K562 (cell line): ENCODE measurements at places on chromosomes 1 and 21. TPM values are rescaled to one million over a fixed set of nuclear protein-coding genes. Genes with fewer than 3 reads are reported as not detected.

The IGSF9 gene
- total RNA-seq = 0.29 and 0.34 TPM in 2 replicates

The TMEM9 gene
- total RNA-seq = 72.4 and 80.7 TPM in 2 replicates

The KIRREL1 gene
- 0.18 and 0.22 TPM in 2 replicates for total RNA-seq

DNA sequence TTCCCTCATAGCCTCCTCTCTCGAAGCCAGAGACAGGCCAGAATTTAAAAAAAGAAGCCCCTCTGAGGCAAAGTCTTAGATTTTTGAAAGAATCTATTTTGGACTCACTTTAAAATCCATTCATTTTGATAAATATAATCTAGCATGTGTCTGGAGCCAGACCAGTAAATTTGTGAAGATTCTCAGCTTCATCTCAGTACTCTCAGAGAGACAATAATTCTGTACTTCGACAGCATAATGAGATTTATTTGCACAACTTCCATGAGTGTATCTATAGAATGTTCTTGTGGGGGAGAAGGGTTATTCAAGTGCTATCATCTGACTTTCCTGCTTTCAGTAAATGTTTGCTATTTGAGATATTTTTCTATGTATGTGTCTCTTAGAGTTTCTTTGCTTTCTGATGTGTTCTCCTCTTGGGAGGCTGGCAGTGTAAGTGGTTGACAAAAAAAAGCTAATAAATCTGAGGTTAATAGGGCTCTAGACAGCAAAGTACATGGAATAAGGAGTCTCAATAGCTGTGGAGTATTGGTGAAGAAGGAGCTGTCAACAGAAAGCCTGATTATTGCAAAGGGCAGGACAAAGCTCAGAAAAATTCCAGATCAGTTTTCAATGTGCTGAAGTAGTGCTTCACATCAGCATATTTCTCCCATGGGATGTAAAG lies 223.0 kb downstream of the PTBP2 start:
- DNase-seq = no peak
- H3K27ac ChIP-seq = no peak overlapping the region
- H3K4me1 ChIP-seq = no peaks in the 10 kb centered on the region
- H3K36me3 ChIP-seq = no peaks in the 10 kb centered on the region
- no peaks in the 10 kb centered on the region for H3K27me3 ChIP-seq
- no peak overlapping the region for H3K4me3 ChIP-seq

GRCh38 chr1:115115521-115116161 lies 26.3 kb upstream of the TSPAN2 start:
- peaks cover 27% of the 10 kb centered on the region for H3K27me3 ChIP-seq
- no peaks in the 10 kb centered on the region for H3K36me3 ChIP-seq
- H3K4me3 ChIP-seq = no peak overlapping the region
- H3K27ac ChIP-seq = no peak overlapping the region

- no peaks in the 10 kb centered on the region for H3K36me3 ChIP-seq
- no peak overlapping the region for H3K4me3 ChIP-seq
- no peaks in the 10 kb centered on the region for H3K4me1 ChIP-seq
- H3K27ac ChIP-seq = no peak overlapping the region
- no peaks in the 10 kb centered on the region for H3K27me3 ChIP-seq
These were observed 501.4 kb upstream of the USP24 start for GRCh38 chr1:55716610-55717009.

DNA sequence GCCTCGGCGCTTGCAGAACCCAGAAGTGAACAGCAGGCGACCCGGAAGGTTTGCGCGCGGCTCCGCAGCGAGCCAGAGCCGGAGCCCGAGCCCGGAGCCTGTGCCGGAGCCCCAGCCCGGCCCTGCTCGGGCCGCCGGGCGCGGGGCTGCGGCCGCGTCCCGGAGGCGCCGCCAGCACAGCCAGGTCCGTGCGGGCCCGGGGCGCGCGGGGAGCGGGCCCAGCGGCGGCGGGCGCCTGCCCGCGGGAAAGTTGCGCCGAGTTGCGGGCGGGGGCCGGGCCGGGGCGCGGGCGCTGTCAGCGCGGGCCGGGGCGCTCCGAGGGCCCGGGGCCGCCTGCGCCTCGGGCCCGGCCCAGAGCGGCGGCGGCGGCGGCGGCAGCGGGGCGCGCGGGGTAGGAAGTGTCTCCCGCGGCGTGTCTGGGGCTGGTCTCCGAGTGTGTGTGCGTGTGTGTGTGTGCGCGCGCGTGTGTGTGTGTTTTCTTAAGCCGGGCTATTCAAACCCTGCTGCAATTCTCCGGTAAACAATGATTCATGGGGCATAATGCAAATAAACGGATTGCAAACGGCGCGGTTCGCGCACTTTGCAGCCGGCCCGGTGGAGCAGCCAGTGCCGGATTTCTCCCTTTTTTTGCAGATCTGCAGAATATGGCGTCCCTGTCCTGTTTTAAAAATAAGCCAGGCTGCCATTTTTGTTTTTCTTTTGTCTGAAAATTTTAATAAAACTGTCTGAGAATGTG lies at the start of gene ZNF362:
Gene ZNF362 (plus strand): TSS at position 22 of the 736 bp plus-strand sequence. CDS start 14,083 bp downstream, outside the sequence.
- H3K4me1 ChIP-seq = no peaks in the 10 kb centered on the region
- H3K27me3 ChIP-seq = peaks cover 52% of the 10 kb centered on the region
- peak within 1 kb of the TSS; percentile 40 for H3K4me3 ChIP-seq
- peak; percentile 31 for DNase-seq
- no peak within 1 kb of the TSS for H3K27ac ChIP-seq

DNA sequence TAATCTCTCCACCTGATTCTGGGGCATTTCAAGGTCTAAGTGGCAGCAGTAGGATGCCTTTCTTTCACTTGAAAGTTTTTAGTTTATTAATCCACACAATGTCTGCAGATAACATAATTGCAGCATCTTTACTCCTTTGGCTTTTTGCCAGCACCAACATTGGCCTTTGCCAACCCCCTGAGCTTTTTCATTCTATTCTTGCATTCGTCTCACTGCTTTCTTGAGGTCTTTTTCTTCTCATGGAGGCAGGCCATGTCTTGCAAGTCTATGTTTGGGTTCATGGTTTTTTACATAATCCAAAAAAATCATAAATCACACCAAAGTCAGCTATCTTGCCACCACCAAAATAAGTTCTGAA lies 30.4 kb upstream of the COG2 start:
- no peak for DNase-seq
- H3K4me1 ChIP-seq = no peaks in the 10 kb centered on the region
- no peak overlapping the region for H3K4me3 ChIP-seq
- H3K27ac ChIP-seq = no peak overlapping the region
- H3K36me3 ChIP-seq = no peaks in the 10 kb centered on the region

DNA sequence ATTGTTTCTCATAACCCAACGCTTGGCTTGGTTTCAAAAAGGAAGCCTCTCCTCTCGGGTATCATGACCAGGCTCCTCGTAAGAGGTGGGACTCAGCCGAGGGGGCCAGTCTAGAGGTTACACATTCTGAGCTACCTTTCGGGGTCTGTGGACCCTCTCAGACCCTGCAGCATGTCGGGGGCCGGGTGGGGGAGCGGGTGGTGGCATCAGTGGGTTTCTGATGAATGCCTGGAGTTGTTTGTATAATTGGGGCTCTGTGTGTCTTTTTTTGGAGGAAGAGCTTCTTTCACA lies 229.3 kb downstream of the CAMTA1 start:
- H3K36me3 ChIP-seq = no peaks in the 10 kb centered on the region
- DNase-seq = no peak
- H3K4me1 ChIP-seq = no peaks in the 10 kb centered on the region
- no peak overlapping the region for H3K4me3 ChIP-seq
